HEK293T (cell line): ENCODE measurements at places on chromosomes 11 and 22.

DNA sequence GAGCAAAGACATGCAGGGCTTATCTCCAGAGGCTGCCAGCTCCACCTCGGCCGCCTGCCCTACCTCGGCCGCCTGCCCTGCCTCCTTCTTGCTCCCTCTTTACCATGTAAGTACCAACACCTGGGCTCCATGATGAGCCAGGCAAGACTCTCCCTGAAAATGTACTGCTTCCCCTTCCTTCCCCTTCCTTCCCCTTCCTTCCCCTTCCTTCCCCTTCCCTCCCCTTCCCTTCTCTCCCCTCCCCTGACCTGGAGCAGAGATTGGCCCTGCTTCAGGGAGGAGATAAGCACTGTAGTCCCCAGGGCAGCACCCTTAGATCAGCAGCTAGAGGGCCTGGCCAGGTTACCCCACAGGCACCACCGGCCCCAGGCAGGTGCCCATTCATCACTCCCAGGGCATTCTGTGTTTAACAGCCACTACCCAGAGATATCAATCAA, 25.4 kb upstream of the ADORA2A start:
- no peak for DNase-seq

DNA sequence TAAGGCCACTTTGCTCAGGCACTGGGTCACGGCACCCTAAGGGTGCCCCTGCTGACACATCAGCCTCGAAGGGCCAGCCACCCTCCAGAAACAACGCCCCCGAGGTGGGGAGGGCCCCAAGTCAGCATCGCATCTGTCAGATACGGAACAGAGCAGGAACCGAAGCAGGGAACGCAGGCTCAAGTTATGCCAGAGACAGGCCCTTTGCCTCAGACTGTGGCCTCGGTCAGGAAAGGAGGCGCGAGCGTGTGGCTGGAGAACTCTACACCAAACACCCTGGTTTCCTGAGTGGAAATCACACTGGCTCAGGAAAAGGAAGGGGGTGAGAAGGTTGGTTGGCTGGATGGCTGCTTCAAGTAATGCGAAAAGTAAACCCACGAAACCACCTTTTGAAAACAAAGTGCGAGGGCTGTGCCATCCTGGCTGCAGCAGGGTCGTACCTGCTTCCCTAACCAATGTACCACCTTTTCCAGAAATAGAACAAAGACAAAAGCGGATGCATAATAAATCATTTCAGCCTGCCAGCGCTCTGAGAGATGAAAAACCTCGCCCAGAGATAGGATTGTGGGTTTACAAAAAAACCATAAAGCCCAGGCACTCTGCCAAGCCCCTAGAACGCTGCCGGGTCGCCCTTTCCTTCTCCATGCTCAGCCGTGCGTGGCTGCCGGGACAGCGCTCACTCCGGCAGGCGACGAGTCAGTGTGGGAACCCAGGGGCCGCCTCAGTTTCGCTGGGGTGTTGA, 38.6 kb downstream of the TRMU start:
- DNase-seq: no peak

DNA sequence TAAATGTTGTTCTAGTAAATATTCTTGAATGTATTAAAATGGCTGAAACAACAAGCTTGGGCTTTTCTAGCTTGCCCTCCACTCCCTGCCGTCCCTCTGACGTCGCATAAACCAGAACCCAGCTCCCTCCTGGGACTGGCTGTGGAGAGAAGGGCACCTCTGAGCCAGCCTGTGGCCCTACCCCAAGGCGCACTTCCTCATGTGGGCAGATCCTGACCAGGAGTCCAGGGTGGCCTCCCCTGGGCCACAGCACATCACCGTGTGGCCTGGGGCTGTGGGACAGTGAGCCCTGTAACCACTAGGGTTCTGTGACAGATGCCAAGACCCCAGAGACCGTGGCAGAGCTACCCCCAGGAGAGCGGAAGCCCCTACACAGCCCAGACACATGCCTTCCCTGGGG, 10.2 kb upstream of the ADORA2A start:
- DNase-seq: no peak

GRCh38 chr11:35463331-35463751, 44.0 kb upstream of the SLC1A2 start:
- no peak for DNase-seq

GRCh38 chr22:33829546-33830280, 90.6 kb downstream of the LARGE1 start:
- no peak for DNase-seq

DNA sequence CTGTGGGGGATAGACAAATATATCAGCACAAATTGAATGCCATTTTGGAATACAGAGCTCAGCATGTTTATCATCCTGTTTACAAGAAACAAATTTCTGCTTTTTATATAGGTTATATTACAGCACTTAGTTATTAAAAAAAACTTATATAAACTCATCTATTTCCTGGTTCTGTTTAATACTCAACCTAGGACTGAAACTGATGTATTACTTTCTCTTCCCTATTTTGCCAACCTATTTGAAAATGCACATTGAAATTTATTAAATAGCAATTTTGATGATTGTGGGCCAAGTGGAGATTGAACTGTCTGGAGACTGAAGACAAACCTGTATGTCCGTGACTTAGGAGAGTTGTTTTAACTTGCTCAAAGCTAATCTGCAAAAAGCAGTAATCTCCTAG, 288.3 kb upstream of the ANO3 start:
- DNase-seq: no peak
